ENCODE measurements at places on chromosomes 3 and 15.

GRCh38 chr15:60901647-60902046 is 327.5 kb downstream of the RORA start:
- DNase-seq = no peak

DNA sequence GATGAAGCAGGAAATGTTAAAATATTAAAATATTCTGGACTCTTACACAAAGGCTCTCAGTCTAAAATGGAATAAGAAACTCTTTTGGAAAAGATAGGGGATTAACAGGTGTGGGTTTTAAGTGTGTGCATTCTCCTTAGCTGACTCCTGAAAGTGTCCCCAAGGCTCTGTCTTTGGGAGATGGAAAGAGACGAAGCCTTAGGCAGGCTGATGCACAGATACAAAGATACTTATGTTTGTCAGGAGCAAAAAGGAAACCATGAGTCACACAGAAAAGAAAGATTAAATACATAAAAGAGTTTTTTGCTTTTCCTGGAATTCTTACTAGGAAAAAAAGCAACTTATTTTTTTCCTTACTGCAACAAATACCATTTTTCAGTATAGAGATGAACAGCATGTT is 23.8 kb upstream of the ABI3BP start:
- DNase-seq = no peak

GRCh38 chr3:45566951-45567411 is 27.6 kb upstream of the LIMD1 start:
- peak; percentile 66 for DNase-seq

DNA sequence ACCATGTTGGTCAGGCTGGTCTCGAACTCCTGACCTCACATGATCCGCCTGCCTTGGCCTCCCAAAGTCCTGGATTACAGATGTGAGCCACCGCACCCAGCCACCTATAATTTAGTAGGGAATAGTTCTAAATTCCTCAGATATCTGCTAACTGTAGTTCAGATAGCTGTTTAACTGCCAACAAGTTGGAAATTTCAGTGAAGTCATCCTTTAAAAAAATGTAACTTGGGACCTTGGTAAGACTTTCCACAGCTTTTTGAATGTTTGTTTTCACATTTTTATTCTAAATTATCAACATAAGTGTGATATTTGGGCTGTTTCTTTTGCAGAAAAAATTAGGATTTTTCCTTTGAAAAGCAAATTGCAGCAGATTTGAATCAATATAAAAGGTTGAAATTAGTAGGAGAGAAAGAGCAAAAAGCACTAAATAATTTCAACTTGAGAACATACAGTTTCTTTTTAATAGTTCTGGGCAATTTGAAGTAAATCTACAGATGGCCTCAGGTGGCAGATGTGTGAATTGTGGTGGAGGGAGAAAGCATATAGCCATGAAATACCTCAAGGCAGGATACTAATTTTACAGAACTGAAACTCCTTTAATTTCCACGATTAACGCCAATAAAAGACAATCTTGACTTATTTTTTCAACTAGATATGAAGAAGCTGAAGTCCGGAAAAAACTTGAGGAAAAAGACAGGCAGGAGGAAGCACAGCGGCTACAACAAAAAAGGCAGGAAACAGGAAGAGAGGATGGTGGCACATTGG is 34.3 kb downstream of the USP8 start:
- no peak for DNase-seq

DNA sequence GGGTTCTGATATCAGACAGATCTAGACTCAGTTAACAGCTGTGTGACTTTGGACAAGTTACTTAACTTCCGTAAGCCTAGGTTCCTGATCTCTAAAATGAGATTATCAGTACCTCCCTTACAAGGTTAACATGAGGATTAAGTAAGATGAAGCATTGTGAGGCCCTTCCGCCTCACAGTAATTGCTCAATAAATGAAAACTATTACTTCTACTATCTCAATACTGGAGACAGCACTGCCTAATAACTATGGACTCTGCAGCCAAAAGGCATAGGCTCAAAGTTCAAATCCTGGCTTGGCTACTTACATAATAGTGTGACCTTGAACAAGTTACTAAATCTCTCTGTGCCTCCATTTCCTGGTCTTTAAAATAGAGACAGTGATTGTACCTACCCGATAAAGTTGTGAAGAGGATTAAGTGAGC is 82.0 kb upstream of the ATP11B start:
- DNase-seq = no peak

- no peak for DNase-seq
Observed at GRCh38 chr15:97561529-97561928, 399.0 kb upstream of the ARRDC4 start.

DNA sequence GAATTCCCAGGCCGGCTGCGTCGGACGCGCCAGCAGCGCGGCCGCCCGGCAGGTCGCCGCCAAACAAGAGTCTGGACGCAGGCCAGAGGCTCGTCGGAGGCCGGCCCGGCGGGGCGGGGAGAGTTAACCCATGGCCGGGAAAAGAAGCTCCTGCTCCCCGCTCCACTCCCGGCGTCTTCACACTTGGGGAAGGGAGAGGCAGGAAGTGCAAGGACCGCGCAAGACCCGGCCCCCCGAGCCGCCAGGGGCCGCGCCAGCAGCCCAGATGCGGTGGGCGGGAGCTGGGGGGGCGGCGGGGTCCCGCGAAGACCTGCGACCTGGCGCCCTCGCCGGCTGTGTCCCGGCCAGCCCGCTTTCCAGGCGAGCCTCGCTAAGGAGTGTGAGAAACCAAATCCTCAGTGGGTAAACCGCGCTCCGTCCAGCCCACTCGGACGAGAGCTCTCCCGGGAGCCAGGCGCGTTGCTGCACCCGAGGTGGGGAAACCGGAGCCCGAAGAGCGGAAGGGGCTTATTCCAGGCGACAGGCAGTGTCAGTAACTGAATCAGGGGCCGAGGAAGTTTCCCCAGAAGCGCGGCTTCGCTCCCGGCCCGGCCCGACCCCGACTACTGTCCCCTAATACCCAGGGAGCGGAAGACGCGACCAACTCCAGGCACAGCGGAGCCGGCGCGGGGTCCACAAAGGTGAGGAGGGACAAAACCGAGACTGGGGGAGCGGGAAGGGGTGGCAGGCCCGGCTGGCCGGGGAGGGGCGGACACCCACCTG is 721 bp downstream of the ADAMTS7 start:
- DNase-seq = no peak

- DNase-seq = no peak
Observed at GRCh38 chr3:179956416-179956830, 80.3 kb downstream of the PEX5L start.

- DNase-seq = no peak
Observed at GRCh38 chr15:58392611-58393161, 39.1 kb upstream of the LIPC start.

GRCh38 chr15:93250950-93251349 is 161.9 kb upstream of the RGMA start:
- no peak for DNase-seq

DNA sequence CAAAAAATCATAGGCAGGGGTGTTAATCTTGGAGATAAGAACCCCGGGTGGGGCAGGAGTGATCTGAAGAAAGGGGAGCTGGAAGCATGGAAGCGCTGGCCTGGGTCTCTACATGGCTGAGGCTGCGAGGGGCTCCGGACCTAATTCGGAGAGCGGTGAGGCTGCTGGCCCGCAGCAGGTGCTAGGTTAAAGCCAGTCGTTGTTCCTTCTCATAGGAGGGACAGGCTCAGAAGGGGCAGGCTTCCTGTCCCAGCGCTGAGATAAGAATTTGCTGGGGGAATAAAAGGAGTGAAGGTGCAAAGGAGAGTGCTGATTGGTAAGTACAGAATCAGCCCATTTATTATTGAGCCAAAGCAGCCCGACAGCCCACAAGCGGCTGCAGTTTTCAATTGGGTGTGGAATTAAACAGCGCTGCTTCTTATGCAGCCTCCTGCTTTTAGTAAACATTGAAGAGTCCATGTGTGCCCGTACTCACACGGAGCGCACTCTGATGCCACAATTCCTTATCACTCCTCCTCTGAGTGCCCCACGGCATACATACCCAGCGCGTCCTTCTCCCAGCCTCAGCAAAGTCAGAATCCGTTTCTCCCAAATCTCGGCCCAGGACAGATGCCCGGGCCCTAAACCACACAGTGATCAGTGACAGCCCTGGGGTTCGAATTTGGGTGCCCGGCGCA is 17.1 kb downstream of the CHST13 start:
- no peak for DNase-seq

DNA sequence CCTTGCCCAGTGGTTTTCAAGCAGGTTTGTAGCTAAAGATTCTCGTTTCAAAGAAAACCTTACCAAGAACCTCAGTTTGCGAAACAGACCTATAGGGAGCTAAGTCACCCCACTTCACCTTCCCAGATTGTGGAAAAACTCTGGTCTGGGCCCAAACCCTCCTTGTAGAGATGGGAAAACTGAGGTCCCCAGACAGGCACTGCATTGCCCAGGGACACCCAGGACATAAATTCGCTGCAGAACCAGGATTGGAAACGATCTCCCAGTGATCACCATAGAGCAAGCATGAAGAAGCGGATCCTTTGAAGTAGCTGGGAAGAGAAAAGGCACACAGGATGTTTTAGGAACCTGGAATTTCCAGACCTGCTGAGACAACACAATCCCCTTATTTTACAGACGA is 85.6 kb upstream of the PIAS1 start:
- no peak for DNase-seq

DNA sequence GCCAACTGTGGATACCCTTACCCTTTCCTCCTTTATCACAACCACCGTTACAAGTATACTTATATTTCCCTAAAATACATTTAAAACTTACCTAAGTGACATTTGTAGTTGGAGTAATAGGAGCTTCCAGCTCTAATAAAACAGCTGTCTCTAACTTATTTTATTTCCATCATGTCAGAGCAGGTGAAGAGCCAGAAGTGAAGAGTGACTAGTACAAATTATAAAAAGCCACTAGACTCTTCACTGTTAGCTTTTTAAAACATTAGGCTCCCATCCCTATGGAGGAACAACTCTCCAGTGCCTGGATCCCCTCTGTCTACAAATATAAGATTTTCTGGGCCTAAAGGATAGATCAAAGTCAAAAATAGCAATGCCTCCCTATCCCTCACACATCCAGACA is 102.3 kb downstream of the MME start:
- no peak for DNase-seq

DNA sequence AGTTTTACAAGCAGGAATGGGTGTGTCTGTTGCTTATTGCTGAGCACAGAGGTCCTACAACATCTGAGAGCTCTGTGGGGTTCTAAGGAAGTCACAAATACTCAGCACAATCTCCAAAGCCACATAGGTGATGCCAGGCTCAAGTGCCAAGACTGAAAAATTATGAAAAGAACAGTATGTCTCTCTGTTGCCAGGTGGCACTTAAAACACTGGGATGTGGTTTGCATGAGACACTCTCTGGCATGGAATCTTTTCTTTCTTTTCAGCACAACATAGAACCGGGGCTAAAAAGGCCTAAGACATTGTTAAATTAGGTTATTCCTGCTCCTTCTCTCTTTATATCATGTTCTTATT is 127.3 kb upstream of the PRICKLE2 start:
- DNase-seq = no peak

DNA sequence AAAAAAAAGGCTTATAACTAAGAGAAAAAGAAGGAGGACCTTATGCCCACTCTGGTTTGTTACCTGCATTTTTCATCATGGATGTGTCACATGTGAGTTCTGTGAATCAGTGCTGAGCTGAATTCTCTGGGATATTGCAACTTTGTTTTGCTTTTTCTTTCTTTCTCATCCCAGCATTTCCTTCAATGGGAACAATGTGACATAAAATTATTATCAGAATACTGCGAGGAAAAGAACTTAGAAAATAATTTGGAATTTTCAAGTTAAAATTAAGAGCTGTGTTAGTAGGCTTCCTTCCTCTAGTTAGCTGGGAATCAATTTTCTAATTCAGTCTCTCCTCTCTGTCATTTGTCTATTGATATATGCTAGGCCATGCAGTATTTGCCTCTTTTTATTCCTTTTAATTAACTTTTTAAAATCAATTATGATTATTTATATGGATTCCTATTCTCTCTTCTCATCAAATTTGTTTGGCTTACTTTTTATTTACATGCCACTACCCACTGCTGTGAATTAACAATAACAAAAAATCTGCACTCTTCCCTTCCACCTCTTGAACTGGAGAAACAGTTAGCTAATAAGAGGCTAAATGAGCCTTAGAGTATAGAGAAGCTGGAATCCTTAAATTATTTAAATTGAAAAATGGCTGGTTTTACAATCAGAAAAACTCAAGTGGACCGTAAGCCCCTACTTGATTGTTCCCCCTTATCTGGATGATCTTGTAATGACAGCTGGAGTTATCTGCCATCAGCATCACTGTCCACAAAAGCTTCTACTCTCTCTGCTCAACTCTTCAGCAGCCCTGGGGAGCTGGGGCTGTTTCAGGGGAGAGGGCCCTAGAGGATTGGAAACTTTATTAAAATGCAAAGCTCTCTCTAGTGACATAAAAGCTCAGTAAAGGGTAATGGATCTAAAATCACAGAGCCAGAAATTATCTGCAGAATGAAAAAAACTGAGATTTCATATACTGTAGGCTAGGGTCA is 95.3 kb upstream of the SOX2 start:
- peak; percentile 52 for DNase-seq

- no peak for DNase-seq
Observed at GRCh38 chr3:176974279-176974678, 223.0 kb downstream of the TBL1XR1 start.

- DNase-seq = no peak
Observed at GRCh38 chr3:37627951-37628620, 233.6 kb upstream of the CTDSPL start.

DNA sequence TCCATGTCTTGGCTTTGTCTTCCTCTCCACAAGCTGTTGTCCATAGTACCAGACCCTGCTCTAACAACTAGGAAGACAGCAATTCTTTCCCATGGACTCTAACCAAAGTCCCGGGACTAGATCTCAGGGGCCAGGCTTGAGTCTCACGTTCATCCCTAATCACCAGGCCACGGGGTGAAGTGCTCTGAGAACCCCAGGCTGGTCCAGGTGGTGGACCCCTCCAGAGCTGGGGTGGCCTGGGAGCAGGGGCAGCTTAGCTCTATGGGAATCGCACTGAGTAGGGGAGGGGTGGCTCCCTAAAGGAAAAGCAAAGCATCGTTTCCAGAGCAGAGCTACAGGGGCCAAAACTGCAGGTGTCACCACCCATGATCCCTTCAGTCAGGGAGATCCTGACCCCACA is 150.9 kb downstream of the TPRA1 start:
- no peak for DNase-seq

- DNase-seq = no peak
Observed at GRCh38 chr3:18779704-18780103, 354.6 kb upstream of the SATB1 start.

All from globus pallidus (tissue), 1 donor.